ENCODE measurements at places on chromosomes 2 and 18.

DNA sequence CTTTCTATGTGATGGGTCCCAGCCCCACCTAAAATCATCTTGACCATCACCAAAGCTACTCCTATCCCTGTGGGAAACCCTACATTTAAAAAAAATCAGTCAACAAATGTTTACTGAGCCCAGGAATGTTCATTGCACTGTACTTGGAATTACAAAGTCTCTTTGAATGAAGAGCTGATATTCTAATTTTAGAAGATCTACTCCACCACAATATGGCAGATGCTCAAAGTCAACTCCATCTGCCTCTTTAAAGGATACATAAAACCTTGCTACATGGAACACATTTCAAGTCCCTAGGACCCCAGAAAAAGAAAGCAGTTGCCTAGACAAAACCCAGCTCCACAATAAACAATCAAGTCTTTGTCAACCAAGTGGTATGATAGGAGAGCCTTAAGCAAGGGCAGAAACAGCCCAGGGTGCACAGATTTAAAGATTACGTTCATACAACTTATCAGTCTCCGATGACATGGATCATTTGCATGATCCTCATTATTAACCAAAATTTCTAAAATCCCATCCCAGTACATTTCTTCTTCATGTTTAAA lies 234.3 kb upstream of the ACVR2A start:
- no peak for DNase-seq

GRCh38 chr18:48902023-48902855 lies 48.5 kb downstream of the SMAD7 start:
- no peak for DNase-seq

DNA sequence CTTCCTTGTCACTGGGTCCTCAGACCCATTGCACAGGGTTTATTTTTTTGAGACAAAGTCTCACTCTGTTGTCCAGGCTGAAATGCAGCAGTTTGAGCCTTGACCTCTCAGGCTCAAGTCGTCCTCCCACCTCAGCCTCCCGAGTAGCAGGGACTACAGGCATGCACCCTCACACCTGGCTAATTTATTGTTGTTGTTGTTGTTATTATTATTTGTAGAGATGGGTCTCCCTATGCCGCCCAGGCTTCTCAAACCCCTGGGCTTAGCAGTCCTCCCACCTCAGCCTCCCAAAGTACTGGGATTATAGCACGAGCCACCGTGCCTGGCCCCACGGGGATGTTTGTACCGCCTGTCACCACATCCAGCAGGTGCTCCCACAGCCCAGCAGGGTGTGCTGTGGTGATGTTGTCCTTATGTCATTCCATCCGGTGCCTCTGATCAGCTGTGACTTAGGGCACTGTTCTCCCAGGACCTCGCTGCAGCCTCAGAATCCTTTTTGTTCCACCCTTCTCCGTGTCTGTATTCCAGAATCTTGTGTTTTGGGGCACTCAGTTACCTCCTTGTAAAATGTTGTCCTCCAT lies 182.3 kb downstream of the INO80D start:
- no peak for DNase-seq

DNA sequence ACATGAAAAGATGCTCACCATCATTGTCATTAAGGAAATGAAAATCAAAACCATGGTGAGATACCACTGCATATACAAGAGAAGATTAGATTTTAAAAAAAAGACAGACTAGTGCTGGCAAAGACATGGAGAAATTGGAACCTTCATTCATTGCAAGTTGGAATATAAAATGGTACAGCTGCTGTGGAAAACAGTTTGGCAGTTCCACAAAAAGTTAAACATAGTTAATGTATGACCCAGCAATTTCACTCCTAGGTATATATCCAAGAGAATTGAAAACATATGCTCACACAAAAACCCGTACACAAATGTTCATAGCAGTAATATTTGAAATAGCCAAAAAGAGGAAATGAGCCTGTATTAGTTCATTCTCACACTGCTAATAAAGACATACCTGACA lies 33.7 kb upstream of the MBOAT2 start:
- no peak for DNase-seq

- no peak for DNase-seq
These were observed 838.2 kb upstream of the CHAC2 start for GRCh38 chr2:52929412-52929811.
